ENCODE measurements at places on chromosomes 13 and 19.

DNA sequence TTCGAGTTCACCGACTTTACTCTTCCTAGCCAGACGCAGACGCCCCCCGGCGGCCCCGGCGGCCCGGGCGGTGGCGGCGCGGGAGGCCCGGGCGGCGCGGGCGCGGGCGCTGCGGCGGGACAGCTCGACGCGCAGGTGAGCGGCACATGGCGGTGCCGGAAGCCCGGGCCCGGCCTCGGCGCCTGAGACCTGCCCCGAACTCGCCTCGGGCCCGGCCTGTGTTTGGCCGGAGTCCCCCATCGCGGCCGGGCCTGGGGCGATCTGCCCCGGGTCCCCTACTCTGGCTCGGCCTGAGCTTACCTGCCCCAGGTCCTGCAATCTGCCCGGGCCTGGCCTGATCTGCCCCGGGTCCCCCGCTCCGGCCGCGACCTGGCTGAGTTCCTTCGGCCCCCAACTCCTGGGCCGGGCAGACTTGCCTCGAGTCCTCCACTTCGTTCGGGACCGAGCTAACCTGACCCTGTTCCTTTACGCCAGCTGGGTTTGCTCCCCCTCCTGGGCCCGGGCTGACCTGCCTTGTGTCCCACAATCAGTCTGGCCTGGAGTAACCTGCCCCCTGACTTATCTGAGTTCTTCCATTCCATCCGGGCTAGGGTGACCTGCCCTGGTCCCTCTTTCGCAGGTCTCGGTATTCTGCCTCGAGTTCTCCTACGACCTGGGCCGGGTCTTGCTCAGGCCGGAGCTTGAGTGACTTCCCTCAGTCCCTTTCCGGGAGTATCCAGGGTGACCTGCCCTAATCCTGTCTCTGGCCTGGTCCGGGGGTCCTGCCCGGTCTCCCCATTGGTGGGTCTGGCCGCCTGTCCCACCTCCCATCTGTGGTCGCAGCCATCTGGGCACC is 764 bp downstream of the UPF1 start:
- peak; percentile 66 for DNase-seq

DNA sequence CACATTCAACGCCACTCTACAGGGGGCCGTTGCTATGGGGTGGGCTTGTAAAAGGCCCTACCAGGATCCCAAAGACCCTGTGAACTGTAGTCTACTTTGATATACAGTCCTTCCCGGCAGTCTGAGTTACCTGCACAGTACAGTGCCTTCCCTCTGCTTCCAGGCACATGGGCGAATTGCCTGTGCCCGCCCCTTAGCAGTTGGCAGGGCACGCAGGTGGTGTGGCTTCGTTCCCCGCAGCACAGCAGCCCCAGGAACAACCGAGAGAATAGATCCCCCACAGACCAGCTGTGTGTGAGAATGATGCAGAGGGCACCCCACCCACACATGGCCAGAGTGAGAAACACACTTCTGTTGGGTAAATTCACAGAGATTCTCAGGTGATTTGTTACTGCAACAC is 60.6 kb downstream of the MRPL57 start:
- no peak for DNase-seq

DNA sequence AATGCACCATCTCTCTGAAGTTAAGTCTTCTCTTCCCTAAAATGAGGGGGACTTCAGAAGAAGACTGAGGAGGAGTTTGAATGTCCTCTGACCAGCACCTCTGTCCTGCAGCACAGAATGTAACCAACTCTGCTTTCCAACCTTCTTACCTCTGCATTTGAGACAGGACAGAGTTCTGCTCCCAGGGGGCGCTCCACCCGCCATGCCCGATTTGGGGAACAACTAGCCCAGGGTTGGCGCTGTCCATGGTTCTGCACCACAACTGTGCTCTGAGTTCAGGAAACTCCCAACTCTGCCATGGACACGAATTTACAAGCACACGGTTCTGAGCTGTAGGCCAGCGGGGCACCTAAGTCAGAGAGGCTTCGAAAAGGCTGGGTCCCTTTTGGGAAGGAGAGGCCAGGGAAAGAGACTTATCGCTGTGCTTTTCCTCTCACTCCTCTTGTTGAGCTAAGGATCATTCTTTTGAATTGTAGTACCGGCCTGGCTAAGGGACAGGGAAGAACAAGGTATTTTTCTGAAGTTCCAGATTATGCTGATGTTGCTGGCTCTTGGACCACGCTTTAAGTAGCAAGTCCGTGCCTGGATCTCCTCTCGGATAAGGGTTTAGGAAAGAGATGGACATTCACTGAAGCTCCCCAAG is 22.2 kb downstream of the SIGLEC5 start:
- DNase-seq: peak; percentile 93

- DNase-seq: no peak
Measured at GRCh38 chr13:38575427-38575826, 111.5 kb upstream of the FREM2 start.

DNA sequence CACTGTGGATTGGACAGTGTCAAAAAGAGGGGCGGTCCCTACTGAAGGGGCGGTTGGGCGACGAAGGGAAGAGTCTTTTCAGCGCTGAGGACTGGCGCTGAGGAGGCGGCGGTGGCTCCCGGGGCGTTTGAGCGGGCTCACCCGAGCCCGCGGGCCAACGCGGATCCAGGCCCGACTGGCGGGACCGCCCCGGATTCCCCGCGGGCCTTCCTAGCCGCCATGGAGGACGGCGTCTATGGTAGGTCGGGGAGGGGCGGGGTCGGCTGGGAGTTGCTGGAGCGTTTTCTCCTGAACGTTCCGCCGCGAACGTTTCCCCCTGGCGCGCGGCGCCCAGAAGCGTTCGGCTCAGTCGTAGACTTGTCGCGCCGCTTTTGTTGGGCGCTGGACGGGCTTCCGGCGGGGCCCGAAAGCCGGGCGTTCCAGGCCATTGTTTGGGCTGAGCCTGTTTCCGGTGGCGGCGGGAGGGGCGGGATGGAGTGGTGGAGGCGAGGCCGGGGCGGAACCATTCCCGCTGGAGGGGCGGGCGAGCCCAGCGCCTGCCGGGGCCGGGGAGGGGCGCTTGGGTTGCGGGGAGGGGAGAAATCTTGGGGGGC is at the start of gene CYTH2:
Gene CYTH2 (plus strand): TSS at position 81 of the 593 bp plus-strand sequence. CDS start 139 bp downstream, at position 220.
- peak; percentile 88 for DNase-seq

DNA sequence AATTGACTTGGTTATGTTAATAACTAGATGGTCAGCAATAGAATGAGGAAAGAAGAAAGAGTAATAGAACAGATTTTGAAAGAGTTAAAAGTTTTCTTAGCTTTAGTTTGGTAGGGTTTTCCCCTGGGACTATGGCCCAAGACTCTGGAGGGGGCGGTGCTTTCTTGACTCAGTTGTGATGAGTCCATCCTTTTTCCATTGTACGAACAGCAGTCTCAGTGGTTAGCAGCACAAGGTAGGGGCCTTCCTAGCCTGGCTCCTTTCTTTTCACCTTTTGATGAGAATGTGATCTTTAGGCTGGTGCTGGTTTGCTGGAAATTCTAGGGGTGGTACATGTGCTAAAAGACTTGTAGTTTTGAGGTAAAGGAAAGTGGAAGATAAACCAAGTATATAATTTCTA is 38.8 kb downstream of the ZNF506 start:
- no peak for DNase-seq

GRCh38 chr19:50817941-50818858 is 5.4 kb downstream of the KLK1 start:
- DNase-seq: peak; percentile 83

DNA sequence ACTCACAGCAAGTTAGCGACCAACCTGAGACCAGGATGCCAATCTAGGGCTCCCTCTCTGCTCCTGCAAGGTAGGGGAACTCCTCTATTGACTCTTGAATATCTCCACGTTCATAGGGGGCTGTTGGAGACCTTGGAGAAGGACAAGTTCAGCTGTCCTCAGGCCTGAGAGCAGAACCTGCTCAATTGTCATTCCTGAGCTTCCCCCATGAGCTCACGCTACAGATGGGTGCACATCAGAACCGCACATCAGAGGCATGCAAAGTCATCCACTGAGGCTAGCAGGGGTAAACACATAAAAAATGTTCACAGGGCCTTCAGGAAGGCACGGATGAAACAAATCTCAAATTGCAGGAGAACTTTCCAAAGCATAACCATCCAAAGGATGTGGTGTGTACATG is 168.8 kb upstream of the ZNF507 start:
- DNase-seq: no peak

DNA sequence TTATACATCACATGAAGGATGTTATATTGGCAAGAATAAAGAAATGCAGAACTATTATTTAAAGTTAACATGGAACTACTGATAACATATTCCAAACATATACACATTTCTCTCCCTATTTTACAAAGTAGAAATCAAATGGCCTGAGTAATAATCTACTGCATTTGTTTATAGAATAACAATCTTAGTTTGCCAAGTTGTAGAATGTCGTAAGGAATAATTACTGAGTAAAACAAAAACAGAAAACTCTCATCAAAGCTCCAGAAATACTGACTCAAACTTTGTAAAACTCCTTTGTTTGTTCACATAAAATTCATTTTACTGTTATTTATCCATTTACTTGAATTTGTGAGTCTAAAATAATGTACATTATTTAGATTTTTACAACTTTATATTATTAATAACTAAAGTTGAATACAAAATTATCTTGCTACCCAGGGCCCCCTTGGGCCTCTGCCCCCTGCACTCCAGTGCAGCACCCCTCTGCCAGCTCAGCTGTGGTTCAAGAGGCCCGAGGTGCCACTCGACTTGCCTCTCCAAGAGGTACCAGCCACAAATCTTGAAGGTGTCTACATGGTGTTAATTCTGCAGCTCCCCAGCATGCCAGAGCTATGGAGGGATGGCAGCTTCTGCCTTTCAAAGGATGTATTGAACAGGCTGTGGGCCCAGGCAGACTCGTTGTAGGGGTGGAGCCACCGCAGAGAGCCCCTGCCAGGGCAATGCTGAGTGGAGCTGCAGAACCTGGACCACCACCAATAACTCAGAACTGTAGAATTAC is 2819.7 kb downstream of the PCDH9 start:
- DNase-seq: no peak

DNA sequence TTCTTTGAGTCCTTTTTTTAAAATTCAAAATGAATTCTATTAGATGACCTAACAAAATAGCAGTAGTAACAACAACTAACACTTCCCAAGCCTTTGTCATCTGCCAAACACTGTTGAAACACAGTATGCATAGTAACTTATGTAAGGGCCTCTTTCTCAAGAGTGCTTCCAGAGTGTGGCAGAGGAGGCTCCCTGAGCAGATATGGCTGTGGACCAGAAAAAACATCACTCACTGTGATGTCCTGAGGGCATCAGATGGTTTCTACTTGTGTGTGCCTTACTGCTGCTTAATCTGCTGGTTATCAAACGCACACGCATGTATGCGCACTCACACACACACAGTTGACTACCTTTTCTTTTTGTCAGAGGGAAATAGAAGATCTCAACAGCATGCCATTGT is 110.8 kb downstream of the DLEU7 start:
- no peak for DNase-seq
